ENCODE measurements at places on chromosomes 1 and 21. TPM values are rescaled to one million over a fixed set of nuclear protein-coding genes. Genes with fewer than 3 reads are reported as not detected.
A peak's percentile ranks its signal among the peaks of the same experiment; 100 is the strongest.

The IQGAP3 gene
- 8.6 TPM for total RNA-seq

GRCh38 chr1:160371346-160371631 lies 4.4 kb downstream of the NHLH1 start:
- H3K27ac ChIP-seq: no peak overlapping the region
- H3K4me1 ChIP-seq: peaks cover 9% of the 10 kb centered on the region
- no peak overlapping the region for H3K4me3 ChIP-seq
- peaks cover 13% of the 10 kb centered on the region for H3K27me3 ChIP-seq
- DNase-seq: peak; percentile 74

The H3-3A gene
- total RNA-seq: 505 TPM

DNA sequence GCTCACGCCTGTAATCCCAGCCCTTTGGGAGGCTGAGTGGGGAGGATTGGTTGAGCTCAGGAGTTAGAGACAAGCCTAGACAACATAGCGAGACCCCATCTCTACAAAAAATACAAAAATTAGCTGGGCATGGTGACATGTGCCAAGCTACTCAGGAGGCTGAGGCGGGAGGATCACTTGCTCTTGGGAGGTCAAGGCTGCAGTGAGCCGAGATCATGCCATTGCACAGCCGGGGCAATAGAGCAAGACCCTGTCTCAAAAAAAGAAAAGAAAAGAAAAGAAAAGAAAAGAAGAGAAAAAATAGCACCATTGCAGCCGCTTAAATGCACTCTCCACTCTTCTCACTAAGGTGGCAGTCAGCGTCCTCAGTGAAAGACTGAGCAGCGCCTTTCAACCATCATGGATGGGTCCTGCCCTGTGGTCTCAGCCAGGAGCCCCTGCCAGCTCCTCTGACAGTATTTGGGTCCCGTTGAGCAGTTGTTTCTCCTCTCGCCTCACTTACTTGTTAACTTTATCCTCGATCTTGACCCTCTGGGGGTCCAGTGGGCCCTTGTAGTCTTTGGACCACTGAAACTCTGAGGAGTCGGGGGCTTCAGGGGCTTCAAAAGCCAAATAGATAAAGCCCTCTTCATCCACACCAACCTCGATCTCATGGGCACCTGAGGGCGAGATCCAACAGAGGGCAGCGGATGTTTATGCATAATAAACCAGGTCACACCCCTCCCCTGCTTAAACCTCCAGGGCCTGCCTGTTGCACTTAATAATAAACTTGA lies 36.9 kb downstream of the MYOM3 start:
- no peak for DNase-seq
- no peak overlapping the region for H3K27ac ChIP-seq
- H3K27me3 ChIP-seq: no peaks in the 10 kb centered on the region
- H3K36me3 ChIP-seq: no peaks in the 10 kb centered on the region
- peaks cover 2% of the 10 kb centered on the region for H3K4me1 ChIP-seq
- H3K4me3 ChIP-seq: no peak overlapping the region

The PI4KB gene
- total RNA-seq: 74.1 TPM

- H3K36me3 ChIP-seq: no peaks in the 10 kb centered on the region
- no peak for DNase-seq
- no peaks in the 10 kb centered on the region for H3K4me1 ChIP-seq
These were observed 544.5 kb upstream of the DAB1 start for GRCh38 chr1:57968321-57968720.

GRCh38 chr1:178341261-178341956 lies 155.4 kb downstream of the CLEC20A start:
- H3K4me1 ChIP-seq: peaks cover 41% of the 10 kb centered on the region
- H3K27me3 ChIP-seq: no peaks in the 10 kb centered on the region
- DNase-seq: no peak
- peak overlapping the region; percentile 83 for H3K27ac ChIP-seq

DNA sequence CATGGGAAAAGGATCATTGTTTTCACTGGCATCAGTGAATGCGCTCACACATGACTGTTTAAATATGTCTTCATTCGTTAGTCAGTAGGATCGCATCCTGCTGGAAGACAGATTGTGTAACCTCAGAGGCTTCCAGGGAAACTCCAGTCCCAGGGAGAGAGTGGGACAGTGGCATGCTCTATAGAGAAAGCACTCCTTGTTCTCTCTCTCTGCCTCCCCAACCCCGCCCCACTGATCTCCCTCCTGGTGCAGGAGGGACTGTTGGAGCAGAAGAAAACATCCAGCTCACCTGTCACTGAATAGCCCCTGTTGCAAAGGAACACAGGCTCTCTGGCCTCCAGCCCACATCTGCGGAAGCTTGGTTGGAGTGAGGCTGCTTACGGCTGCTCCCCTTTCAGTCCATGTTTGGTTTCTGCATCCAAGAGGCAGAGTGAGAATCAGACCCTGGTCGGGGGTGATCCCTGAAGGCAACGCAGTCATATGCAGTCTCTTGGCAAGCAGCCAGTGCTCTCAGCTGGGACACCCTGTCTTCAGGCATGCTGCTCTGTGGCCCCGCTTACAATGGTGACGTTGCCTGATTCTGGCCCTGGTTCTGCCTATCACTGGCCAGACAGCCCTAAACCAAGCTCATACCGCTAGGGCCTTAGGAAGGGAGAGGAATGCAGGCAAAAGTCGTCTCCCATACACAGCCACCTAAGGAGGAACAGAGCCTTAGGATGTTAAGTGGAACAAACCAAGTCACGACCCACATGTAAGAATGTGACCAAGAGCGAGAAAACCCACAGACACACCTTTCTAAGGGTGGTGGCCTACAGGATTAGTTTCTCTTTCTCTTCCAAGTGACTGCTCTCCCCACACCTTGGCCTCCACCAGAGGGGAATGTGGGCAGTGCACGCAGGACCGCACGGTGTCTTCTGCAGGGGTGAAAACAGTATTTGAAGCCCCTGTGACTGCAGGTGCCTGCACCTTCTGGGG lies 39.7 kb downstream of the BACE2 start:
- no peaks in the 10 kb centered on the region for H3K36me3 ChIP-seq
- peaks cover 21% of the 10 kb centered on the region for H3K4me1 ChIP-seq
- H3K27ac ChIP-seq: peak overlapping the region; percentile 53
- no peaks in the 10 kb centered on the region for H3K27me3 ChIP-seq
- H3K4me3 ChIP-seq: no peak overlapping the region

DNA sequence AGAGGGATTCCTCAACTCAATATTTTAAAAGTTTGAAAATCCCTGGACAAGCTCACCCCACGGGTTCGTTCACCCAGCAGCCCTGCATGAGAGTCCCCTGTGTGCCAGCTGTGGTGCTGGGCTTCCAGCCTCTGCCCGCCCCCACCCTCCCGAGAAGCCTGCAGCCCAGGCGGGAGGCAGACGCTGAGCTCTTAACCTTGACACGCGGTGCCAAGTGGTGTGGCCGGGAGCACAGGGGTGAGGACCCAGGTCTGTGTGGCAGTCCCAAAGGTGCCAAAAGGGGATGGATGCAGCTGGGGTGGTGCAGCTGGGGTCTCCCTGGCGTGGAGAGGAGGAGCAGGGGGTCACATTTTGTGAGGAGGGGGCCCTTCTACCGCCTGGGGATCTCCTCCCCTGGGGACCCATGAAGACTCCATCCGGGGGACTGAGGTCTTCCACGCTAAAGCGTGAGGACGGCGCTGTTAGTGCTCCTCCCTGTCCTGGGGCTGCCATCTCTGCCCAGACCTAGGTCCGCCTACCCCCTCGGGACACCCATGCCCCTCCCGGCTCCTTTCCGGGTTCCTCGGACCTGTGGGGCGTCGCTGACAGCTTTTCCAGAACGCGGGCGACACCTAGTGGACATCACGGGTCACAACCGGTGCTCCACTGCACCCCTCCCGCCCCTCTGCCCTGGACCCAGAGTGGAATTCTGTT lies 12.9 kb downstream of the PLA2G2F start:
- H3K4me3 ChIP-seq: peak overlapping the region; percentile 30
- peak; percentile 91 for DNase-seq
- H3K27ac ChIP-seq: no peak overlapping the region
- H3K27me3 ChIP-seq: no peaks in the 10 kb centered on the region

GRCh38 chr1:184790642-184791549 lies 36.2 kb upstream of the EDEM3 start:
- DNase-seq: no peak
- peaks cover 17% of the 10 kb centered on the region for H3K4me1 ChIP-seq
- H3K27ac ChIP-seq: no peak overlapping the region
- no peak overlapping the region for H3K4me3 ChIP-seq
- no peaks in the 10 kb centered on the region for H3K27me3 ChIP-seq

The DNAH14 gene
- 15.4 TPM for total RNA-seq

The SLC2A5 gene
- total RNA-seq: 0.39 TPM

- H3K4me3 ChIP-seq: no peak overlapping the region
- peaks cover 12% of the 10 kb centered on the region for H3K27me3 ChIP-seq
- no peak overlapping the region for H3K27ac ChIP-seq
These were observed 15.4 kb downstream of the ASB17 start for GRCh38 chr1:75916834-75917233.

- peaks cover 2% of the 10 kb centered on the region for H3K36me3 ChIP-seq
- no peak for DNase-seq
- H3K27me3 ChIP-seq: no peaks in the 10 kb centered on the region
- no peak overlapping the region for H3K27ac ChIP-seq
- no peaks in the 10 kb centered on the region for H3K4me1 ChIP-seq
- H3K4me3 ChIP-seq: no peak overlapping the region
These were observed 40.0 kb downstream of the PRAMEF20 start for GRCh38 chr1:13450204-13450603.

The IL19 gene
- total RNA-seq: not detected

DNA sequence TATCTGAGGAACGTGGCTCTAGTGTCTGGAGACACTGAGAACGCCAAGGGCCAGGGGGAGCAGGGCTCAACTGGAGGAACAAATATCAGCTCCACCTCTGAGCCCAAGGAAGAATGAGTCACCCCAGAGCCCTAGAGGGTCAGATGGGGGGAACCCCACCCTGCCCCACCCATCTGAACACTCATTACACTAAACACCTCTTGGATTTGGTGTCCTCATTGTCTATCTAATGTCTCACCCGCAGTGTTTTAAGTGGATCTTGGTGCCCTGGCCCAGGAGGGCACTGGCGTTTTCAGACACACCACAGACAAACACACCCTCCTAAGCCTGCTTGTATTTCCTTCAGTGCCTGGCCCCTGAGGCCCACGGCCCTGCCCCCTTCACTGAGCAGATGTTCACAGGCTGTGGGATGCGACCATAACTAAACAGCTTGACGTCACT lies 2.2 kb upstream of the FALEC start:
- no peaks in the 10 kb centered on the region for H3K27me3 ChIP-seq
- DNase-seq: no peak
- H3K27ac ChIP-seq: no peak overlapping the region
- H3K36me3 ChIP-seq: peaks cover 11% of the 10 kb centered on the region
